ENCODE measurements at places on chromosomes 12 and 14.

DNA sequence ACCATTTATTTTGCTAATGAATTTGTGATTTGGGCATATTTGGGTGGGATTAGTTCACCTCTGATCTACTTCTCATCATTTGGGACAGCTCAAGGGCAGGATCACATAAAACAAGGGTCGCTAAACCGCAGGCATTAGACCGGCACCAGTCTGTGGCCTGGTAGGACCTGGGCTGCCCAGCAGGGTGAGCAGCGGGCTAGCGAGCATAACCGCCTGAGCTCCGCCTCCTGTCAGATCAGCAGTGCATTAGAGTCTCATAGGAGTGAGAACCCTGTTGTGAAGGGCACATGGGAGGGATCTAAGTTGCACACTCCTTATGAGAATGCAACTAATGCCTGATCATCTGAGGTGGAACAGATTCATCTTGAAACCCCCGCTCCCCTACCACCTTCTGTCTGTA, 785.3 kb downstream of the TRHDE start:
- no peak for DNase-seq

GRCh38 chr12:50747817-50748216, 16.1 kb upstream of the ATF1 start:
- DNase-seq, result no peak

DNA sequence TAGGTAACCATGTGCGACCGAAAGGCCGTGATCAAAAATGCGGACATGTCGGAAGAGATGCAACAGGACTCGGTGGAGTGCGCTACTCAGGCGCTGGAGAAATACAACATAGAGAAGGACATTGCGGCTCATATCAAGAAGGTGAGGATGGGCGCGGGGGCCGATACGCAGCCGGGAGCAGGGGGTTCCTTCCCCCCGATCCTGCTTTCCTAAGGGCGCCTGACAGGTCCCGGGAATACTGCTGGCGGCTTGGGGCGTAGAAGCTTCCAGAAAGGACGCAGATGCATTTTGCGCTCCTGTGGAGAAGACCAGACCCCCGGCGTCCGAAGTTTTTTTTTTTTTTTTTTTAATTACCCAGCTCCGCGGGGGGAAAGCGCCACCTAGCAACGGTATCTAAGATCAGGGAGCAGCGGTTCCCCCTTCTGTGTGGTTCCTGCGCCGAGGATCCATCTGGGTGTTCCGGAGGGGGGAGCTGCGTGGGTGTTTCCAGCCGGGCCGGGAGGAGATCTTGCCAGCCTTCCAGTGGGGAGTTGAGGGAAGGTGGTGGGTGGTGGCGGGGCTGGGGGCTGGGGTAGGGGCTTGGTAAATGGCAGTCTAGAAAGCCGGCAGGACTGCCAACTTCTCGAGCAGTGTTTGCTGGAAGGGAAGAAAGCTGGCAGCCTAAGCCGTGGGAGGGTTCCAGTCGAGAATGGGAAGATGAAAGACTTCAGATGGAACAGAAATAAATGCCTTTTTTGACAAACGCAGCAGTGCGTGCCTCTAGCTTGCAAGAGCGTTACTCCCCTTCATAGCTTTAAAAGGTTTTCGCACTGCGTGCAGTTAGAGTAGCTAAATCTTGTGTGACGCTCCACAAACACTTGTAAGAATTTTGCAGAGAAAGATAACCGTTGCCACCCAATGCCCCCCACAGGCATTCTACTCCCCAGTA, 764 bp downstream of the DYNLL1 start:
- peak; percentile 83 for DNase-seq

DNA sequence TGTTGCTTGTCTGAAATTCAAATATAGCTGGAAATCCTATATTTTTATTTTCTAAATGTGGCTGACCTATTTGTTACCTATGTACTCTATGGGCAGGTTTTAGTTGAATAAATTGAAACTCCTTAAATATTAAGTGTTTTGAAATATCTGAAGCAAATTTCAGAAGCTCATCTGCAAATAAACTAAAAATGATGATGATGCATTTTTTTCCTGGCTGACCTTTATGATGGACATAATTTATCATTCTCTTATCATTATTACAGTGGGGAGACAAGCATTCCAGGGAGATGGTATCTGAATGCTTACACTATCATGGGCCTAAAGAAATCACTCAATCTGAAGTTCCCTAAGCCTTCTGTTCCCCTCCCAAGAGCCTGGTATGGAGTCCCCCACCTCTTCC, 1225.2 kb downstream of the AACS start:
- DNase-seq, result no peak

- DNase-seq, result no peak
Observed at GRCh38 chr12:113720629-113721028, 245.5 kb downstream of the RBM19 start.

- DNase-seq, result no peak
Observed at GRCh38 chr12:6275928-6276887, 34.3 kb upstream of the PLEKHG6 start.

Measured in muscle of leg (tissue), 16 donors.